ENCODE measurements at places on chromosomes 3 and 15.
A peak's percentile ranks its signal among the peaks of the same experiment; 100 is the strongest.

- H3K27ac ChIP-seq = no peak overlapping the region
- DNase-seq = no peak
- peaks cover 19% of the 10 kb centered on the region for H3K4me1 ChIP-seq
- H3K36me3 ChIP-seq = no peaks in the 10 kb centered on the region
- no peaks in the 10 kb centered on the region for H3K27me3 ChIP-seq
- no peak overlapping the region for H3K4me3 ChIP-seq
Observed at GRCh38 chr15:57133127-57133968, 214.9 kb downstream of the TCF12 start.

DNA sequence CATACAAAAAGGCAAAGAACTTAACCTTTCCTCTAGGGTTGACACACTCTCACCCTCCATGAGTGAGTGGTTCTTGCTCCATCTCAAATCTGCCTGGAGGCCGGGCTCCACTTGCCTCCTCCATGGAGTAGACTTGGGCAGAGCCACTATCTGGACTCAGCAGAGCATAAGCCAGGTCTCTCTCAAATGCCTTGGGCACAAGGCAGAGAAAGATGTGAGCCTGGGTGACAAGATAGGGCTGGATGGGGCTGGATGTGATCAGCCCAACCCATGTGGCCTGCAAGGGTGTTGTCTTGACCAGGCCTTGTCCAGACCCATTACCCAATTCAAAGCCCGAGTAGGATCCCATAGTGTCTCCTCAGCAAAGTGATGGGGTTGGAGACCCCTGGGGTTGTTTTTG lies 4.2 kb upstream of the RPL29 start:
- H3K4me1 ChIP-seq = peaks cover 24% of the 10 kb centered on the region
- H3K4me3 ChIP-seq = no peak overlapping the region
- H3K27me3 ChIP-seq = no peaks in the 10 kb centered on the region
- no peak overlapping the region for H3K27ac ChIP-seq

DNA sequence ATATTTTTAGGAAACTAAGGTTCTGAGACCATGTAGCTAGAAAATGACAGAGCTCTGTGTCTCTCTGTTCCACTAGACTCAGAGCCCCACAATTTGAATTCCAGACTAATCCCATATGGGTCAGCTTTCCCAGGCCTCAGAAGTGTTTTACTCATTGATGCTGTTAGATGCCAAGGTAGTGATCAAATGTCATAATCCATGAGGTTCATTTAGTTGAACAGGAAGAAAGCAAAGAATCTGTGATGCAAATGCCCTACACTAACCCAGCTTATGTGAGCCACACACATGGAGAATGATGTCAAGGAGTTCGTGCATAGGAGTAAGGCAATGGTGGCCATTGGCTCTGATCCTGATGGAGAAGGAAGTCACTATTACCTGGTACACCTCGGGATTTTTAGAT lies 363.4 kb upstream of the RARB start:
- no peaks in the 10 kb centered on the region for H3K4me1 ChIP-seq
- no peak overlapping the region for H3K27ac ChIP-seq
- no peaks in the 10 kb centered on the region for H3K27me3 ChIP-seq
- no peak for DNase-seq

- DNase-seq = no peak
- no peaks in the 10 kb centered on the region for H3K27me3 ChIP-seq
- H3K27ac ChIP-seq = no peak overlapping the region
Observed at GRCh38 chr3:21942328-21942727, 191.3 kb upstream of the ZNF385D start.

DNA sequence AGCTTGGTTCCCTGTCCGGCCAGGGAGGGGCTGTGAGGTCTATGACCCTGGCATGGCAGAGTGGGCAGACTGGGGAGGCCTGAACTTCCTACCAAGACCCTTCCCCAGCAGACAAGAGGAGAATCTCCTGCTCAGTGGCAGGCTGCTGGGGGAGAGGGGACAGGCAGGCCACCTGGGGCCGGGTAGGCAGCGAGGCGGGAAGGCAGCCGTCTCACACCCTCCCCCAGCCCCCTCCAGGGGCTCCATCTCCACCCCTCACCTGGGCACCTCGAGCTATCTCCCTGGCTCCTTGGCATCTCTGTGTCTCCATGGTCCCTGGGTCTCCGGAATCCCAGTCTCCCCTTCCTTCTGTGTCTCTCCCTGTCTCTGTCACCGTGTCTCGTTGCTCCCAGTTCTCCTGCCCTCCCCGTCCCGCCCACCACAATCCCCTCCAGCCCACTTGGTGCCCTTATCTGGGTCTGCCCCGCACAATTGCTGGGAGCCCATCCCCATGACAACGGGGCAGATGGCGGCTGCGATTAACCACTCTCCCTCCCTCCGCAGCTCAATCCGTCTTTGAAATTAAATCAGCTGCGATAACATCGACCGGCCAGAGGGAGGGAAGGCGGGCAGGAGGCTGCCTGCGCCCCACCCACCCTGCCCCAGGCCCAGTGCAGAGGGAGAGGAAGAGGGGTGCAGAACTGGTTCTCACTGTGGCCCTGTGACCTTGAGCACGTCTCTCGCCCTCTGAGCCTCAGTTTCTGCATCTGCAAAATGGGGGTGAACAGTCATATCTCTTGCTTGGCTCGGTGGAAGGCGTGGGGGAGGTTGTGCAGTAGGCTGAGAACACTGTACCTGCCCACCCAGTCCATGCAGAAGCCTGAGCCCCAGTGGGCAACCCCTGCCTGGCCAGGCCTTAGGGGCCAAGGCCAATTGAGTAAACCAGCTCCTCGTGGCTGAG lies 9.6 kb downstream of the DNAJB8 start:
- no peak overlapping the region for H3K27ac ChIP-seq
- no peak overlapping the region for H3K4me3 ChIP-seq
- H3K27me3 ChIP-seq = peaks cover 40% of the 10 kb centered on the region
- no peak for DNase-seq
- no peaks in the 10 kb centered on the region for H3K4me1 ChIP-seq

DNA sequence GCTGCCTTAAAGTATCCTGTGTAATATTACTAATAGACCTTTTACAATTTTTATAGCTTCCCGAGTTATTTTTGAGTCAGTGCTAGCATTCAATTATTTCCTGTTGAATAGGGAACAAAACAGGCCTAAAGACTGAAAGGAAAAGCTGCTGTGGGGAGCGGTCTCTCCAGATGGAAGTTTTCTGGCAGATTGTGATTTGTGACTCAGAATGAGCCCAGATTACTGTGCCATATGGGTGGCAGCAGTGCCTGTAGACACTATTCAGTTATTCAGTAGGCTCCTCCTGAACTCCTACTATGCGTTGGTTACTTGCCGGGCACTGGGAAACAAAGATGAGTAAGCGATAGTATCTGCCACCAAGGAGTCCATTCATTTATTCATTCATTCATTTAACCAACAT lies 211.8 kb downstream of the CHST2 start:
- H3K36me3 ChIP-seq = no peaks in the 10 kb centered on the region
- peaks cover 11% of the 10 kb centered on the region for H3K4me1 ChIP-seq
- no peak overlapping the region for H3K4me3 ChIP-seq
- DNase-seq = no peak
- no peaks in the 10 kb centered on the region for H3K27me3 ChIP-seq

DNA sequence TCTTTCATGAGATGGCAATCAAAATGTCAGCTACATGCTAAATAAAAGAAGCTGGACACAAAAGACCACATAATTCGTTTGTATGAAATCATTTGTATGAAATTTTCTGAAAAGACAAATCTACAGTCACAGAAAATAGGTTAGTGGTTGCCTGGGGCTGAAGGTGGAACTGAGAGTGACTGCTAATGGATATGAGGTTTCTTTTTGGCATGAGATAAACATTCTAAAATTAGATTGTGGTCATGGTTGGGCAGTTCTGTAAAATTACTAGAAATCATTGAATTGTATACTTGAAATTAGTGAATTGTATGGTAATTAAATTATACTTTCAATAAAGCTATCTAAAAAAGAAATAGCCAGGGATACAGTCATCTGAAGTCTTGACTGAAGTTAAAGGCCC lies 2.7 kb upstream of the DMXL2 start:
- H3K4me1 ChIP-seq = peaks cover 18% of the 10 kb centered on the region
- H3K36me3 ChIP-seq = no peaks in the 10 kb centered on the region
- H3K27ac ChIP-seq = no peak overlapping the region
- no peaks in the 10 kb centered on the region for H3K27me3 ChIP-seq
- DNase-seq = no peak

DNA sequence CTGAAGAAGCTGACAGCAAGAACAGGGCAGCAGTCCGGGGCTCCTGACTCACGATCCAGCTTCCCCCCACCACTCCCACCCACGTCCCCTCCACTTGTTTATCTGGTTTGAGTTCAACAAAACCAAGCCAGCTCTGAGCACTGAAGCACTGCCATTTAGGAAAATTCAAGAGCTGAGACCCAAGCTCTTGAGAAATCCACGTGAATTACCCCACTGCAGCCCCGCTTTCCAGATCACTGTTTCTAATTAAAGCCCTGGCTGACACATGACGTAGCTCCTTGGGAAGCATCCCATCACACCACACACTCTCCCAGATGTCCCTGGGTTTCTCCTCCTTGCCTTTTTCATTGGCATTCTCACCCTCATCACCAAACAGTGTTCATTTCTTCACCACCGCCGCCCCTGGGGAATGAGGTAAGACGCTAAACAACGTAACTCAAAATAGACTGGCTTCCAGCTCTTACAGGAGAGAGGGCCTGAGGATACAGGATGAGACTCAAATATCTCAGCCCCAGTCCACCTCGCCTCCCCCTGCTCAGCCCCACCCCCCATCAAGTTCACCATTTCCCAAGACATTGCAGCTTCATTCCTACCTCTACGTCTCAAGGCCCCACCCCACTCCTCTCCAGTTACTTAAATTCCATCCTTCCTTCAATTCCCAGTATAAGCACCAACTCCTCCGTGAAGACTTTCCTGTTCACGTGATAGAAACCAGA lies 95.4 kb downstream of the SRGAP3 start:
- H3K4me3 ChIP-seq = no peak overlapping the region
- no peaks in the 10 kb centered on the region for H3K36me3 ChIP-seq
- DNase-seq = peak; percentile 91

GRCh38 chr3:4419386-4419785 lies 47.7 kb downstream of the SUMF1 start:
- peaks cover 2% of the 10 kb centered on the region for H3K36me3 ChIP-seq
- no peaks in the 10 kb centered on the region for H3K27me3 ChIP-seq
- peaks cover 19% of the 10 kb centered on the region for H3K4me1 ChIP-seq
- no peak overlapping the region for H3K4me3 ChIP-seq

GRCh38 chr15:73716417-73716816 lies 32.2 kb downstream of the CD276 start:
- H3K36me3 ChIP-seq = peaks cover 29% of the 10 kb centered on the region
- H3K4me1 ChIP-seq = no peaks in the 10 kb centered on the region
- H3K27ac ChIP-seq = no peak overlapping the region
- DNase-seq = no peak
- H3K27me3 ChIP-seq = no peaks in the 10 kb centered on the region
- no peak overlapping the region for H3K4me3 ChIP-seq

DNA sequence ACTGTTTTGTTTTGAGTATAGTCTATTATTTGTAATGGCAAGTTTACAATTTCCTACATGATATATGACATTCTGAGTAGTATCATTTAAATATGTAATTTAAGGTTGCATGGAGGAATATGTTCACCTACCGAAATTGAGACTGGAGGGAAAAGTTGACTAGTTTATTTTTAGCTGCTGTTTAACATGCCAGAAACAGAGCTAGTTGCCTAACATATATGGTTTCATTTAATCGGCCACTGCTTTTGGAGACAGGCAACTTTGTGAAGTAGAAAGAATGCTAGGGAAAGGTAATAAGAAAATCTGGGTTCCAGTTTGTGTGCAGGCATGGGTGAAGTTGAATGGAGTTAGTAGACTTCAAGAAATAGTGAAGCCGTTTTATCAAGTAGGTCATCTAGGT lies 342.1 kb upstream of the CBLB start:
- H3K4me1 ChIP-seq = peaks cover 6% of the 10 kb centered on the region
- DNase-seq = no peak
- no peaks in the 10 kb centered on the region for H3K27me3 ChIP-seq
- no peaks in the 10 kb centered on the region for H3K36me3 ChIP-seq
- H3K4me3 ChIP-seq = no peak overlapping the region

DNA sequence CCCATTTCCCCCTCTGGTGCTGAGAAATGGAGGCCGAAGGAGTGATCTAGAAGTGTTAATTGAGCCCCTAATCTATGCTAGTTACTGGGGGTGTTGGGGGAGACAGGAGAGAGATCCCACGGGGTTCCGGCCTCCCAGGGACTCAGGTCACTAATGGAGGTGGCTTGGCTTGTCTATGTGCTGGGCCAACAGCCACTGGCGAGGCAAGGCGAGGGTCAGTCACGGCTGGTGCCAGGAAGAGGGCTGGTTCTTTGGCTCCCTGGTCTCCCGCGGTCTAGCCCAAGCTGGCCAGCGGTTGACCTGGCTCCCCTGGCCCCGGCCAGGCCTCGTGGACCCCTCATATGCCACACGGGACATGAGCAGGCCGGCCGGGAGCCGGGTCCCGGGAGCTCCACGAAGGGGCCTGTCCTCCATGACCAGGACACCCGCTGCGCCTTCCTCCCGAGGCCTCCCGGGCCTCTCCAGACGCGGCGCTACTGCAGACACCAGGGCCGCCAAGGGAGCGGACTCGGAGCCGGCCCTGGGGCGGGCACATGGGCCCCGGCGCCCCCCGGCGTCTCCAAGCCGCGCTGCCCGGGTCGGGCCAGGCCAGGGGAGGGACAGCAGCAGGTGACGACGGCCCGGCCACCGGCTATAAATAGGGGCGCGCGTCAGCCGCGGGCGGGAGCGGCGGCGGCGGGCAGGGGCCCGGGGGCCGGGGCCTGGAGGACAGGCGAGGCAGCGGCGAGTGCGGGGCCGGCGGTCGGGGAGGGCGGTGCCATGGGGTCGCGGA lies at the start of gene ALPK3:
TSS of gene ALPK3 (plus strand) at position 663 of the 772 bp plus-strand sequence. CDS start at position 760, 97 bp downstream.
- no peaks in the 10 kb centered on the region for H3K36me3 ChIP-seq
- H3K27me3 ChIP-seq = no peaks in the 10 kb centered on the region
- peak within 1 kb of the TSS; percentile 19 for H3K4me3 ChIP-seq
- peaks cover 14% of the 10 kb centered on the region for H3K4me1 ChIP-seq
- no peak within 1 kb of the TSS for H3K27ac ChIP-seq

DNA sequence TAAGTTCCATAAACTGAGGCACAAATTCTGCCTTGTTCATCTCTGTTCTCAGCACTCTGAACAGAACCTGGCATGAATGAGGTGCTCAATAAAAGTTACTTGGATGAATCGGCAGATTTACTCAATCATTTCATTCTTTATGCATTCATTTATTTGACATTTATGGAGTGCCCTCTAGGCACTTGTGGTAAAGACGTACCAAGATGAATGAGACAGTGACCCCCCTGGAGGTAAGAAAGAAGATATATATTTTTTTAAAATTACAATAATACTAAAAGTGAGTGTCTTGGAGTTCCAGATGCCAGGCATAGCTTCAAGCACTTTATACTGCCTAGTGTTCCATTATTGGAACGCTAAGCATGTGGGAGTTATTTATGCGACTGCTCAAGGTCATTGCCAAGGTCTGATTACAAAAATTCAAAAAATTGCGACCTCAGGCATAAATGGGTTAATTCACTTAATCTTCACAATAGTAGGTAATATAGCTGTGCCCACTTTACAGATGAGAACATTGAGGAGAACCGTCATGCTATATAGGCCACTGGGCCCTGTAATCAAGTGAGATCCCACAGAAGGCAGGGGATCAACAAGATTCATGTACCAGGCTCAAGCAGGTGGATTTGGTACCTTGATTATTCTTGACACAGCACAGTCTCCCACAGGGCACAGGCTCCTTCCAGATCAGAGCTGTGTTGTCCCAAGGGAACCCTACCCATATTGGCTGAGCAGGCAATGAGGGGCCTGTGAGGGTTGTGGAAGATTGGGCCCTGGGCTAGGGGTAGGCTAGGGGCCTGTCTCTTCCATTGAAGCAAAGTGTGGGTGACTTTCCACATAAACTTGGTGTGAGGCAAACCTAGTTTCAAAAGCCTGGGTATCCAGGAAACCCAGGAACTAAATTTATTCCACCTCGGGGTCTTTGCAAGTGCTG lies 10.7 kb downstream of the XIRP1 start:
- peak overlapping the region; percentile 44 for H3K4me3 ChIP-seq
- H3K27me3 ChIP-seq = no peaks in the 10 kb centered on the region
- peaks cover 62% of the 10 kb centered on the region for H3K4me1 ChIP-seq
- no peaks in the 10 kb centered on the region for H3K36me3 ChIP-seq
- H3K27ac ChIP-seq = peak overlapping the region; percentile 47
- no peak for DNase-seq

All from suprapubic skin (tissue), 4 donors.